ENCODE measurements at places on chromosomes 7 and 10.
A peak's percentile ranks its signal among the peaks of the same experiment; 100 is the strongest.

- no peak for DNase-seq
These were observed 48.3 kb downstream of the LANCL2 start for GRCh38 chr7:55413442-55413841.

GRCh38 chr10:122073508-122073907, 84.5 kb downstream of the TACC2 start:
- DNase-seq: no peak

DNA sequence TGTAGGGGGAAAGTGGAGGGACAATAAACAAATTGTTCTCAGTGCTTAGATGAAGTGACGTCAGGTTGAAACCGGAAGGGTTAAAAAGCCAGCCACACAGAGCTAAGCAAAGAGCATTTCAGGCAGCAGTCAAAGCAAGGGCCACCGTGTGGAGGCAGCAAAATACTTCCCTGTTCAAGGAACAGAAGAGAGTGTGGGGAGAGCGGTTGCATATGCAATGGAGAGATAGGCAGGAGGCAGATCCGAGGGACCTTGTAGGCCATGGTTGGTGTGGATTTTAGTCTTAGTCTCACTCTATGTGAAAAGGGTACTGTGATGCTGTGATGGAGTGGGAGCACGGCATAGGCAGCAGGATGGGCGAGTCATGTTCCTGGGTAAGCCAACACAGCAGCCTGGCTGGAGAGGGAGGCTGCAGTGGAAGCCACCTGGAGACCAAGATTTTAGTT, 3.8 kb upstream of the STN1 start:
- DNase-seq: no peak

- no peak for DNase-seq
These were observed 972.5 kb upstream of the CELF2 start for GRCh38 chr10:10044922-10045764.

DNA sequence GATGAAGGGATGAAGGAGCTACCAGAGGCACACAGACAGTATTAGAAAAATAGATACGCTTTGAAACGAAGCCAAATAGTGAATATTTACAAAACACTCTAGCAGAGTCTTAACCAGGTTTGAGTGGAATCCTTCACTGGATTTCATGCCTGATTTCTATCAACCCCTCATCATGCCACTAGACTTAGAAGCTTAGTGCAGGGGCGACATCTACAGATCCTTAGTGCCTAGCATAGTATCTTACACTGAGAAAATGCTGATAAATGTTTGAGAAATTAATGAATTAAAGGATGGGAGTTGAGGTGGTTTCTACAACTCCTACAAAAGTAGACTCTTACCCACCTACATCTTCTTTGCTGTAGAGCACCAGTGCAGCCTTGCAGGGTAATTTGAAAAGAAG, 54.7 kb upstream of the CCNJ start:
- DNase-seq: no peak

DNA sequence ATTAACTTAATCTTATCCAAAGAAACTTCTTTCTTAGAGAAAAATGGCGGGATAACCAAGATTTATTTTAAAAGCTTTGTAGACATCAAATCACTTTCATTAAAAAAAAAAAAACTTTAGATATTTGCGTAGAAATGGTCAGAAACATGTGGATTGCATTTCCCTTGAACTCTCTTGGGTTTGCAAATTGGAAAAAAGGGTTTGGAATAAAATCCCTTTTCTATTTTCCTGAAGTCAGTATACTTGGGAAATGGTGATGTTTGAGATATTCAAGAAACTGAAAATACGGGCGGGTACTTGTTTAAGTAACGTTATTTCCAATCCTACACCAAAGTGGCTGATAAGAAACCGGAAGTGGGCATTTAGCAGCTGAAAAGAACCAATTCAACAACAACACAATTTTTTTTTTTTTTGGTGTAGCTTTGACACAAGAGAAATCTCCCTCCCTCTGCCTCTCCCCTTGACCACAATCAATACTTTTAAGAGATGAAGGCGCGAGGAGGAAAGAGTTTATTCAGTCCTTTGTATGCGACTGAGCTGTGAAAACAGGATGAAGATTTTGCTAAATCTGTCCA, 13.7 kb upstream of the GFRA1 start:
- DNase-seq: no peak

GRCh38 chr10:125441151-125441550, 241.8 kb downstream of the TEX36 start:
- DNase-seq: no peak

DNA sequence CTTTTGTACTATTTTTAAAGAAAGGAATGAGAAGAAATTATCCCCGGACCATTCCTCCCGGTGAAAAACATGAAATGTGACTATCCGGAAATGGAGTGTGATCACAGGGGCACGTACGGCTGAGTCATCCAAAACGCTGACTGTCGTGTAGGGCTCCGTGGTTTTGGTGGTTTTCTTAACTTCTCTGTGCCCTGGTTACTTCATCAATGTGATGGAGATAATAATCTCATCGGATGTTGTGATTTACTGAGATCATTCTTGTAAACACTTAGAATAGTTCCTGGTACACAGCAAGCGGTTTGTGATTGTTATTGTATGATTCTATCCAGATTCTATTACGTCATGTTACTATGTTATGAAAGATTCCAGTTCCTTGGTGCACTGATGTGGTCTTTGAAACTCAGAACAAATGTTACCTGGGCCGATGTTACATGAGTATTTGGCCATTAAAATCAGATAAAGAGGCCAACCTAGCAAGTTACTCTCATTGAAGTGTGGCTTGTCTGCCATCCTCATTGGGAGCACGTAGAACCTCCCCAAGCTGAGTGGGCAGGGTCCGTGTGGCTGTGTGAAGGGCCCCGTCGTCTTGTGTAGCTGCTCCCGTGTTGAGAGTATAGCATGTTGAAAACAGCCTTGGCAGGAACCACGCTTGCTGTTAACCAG, 99.5 kb downstream of the CAMK1D start:
- DNase-seq: peak; percentile 41

DNA sequence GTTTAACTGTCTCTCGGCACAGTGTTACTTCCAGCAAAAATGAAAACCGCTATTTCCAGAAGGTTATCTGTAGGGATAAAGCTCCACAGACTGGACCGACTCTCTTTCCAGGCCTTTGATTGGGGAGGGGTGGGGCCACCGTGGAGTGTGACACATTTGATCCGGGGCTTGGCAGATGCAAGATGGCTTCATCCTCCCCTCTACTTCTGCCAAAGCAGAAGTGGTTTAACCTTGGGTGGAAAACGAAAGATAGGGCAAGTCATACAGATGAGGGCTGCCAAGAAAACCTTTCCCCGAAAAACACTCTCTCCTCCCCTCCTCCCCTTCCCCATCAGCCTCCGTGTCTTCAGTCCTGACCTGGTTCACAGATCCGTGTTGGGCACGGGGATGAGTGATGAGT, 139.7 kb upstream of the SH2B2 start:
- DNase-seq: no peak

DNA sequence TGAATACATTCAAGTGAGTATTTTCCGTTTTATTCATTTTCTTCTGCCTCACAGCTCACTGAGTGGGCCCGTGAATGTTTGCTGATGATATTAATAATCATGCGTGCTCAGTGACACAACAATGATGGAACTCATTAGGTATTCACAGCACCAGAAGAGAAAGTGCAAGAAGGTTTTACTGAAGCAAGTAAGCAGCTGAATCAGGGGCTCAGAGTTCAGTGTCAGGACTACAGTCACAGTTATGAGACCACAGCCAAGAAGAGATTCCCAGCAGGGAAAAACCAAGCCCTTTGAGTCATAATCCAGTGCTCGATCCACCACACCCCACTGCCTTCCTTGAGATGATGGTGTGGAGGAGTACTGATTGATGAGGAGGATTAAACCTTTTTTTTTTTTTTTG, 247.4 kb downstream of the KIAA1217 start:
- peak; percentile 44 for DNase-seq

DNA sequence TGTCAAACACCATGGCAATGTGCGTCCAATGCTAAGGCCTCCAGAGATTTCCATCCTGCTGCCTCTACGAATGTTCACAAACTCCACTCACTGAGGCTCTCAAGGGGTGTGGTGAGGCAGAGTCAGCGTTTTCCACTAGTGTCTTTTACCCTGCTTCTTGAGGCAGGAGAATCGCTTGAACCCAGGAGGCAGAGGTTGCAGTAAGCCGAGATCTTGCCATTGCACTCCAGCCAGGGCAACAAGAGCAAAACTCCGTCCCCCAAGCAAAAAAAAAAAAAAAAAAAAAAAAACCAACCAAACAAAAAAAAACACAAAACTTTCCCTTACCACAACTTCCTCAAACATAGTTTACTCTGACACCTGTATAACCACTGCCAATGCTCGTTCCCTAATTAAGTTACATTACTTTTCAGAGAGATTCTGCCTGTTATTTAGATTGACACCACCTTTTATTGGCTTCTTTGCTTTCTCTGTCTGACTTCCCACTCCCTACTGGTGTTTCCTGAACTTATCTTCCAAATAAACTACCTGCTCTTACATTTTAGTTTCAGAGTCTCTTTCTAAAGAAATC, 102.1 kb upstream of the ZNF746 start:
- DNase-seq: no peak

DNA sequence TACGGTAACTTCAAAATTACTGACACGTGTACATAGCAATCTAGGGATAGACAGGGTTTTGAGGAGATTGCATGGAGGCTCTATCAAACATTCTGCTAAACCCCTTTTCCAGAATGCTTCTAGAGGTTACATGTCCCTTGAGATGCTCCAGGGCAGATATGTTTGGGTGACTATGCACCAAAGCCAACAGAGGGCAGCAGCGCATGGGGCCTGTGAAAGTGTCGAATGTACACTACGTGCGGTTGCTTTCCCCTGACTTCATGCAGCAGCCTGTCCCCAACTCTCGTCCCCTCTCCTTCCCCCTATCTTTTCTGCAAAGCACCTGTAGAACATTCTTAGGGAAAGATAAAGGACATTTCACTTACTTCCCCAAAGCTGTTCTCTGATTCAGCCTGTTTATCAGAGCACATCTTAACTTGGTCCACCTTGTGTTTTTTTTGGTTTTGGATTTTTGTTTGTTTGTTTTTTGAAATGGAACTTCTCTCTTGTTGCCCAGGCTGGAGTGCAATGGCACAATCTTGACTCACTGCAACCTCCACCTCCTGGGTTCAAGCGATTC, 90.2 kb downstream of the UBE3C start:
- DNase-seq: peak; percentile 22
